Esophagus muscularis mucosa (tissue), 4 donors: ENCODE measurements at places on chromosomes 6 and 20. TPM values are rescaled to one million over a fixed set of nuclear protein-coding genes. Genes with fewer than 3 reads are reported as not detected.

The BEND3 gene
- 1.7 TPM for total RNA-seq

The SLC22A2 gene
- not detected for total RNA-seq

The GJA10 gene
- total RNA-seq, result not detected

The FAM209B gene
- total RNA-seq, result 0.52 TPM

The HSPA1L gene
- total RNA-seq, result 2.2 TPM

DNA sequence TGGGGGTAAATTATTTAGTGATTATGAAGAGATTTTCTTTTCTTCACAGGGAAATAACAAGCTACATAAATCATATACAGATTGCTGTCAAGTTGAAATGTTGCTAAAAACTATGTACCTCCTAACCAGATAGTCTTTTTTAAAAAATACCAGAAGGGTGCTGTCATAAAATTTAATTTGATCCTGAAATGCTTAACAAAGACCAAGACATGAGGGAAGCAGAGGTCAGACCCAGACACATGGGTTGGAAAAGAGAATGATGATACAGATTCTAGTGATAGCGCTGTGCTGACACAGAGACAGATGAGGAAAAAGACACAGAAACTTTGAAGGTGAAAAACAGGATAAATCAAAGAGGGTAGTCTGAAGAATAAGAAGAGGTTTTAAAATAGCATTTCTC is 573.1 kb downstream of the HACE1 start:
- no peak overlapping the region for H3K4me3 ChIP-seq
- no peaks in the 10 kb centered on the region for H3K4me1 ChIP-seq
- H3K36me3 ChIP-seq, result no peaks in the 10 kb centered on the region
- DNase-seq, result no peak

DNA sequence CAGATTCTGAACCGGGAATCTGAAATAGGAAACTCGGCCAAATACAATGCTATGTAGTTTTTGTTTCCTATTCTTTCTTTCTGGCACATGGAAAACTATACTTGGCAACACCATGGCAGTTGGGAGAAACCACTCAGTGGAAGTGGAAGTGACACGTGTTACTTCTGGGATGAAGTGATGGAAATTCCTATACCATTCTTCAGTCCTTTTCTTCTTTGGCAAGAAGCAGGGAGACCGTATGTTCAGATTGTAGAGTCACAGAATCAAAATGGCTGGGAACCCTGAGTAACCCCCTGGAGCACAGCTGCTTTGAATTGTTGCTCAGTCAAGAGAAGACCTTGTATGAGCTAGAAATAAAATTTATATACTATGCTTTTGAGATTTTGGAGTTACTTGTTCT is 18.8 kb upstream of the TINAG start:
- H3K27ac ChIP-seq, result no peak overlapping the region
- no peak for DNase-seq
- H3K27me3 ChIP-seq, result no peaks in the 10 kb centered on the region
- H3K4me3 ChIP-seq, result no peak overlapping the region
- H3K4me1 ChIP-seq, result no peaks in the 10 kb centered on the region

- no peak for DNase-seq
- no peaks in the 10 kb centered on the region for H3K4me1 ChIP-seq
- H3K27me3 ChIP-seq, result no peaks in the 10 kb centered on the region
- H3K4me3 ChIP-seq, result no peak overlapping the region
- no peak overlapping the region for H3K27ac ChIP-seq
- H3K36me3 ChIP-seq, result no peaks in the 10 kb centered on the region
These were observed 143.4 kb upstream of the RPS6KA2 start for GRCh38 chr6:166770216-166771116.

GRCh38 chr6:13302291-13302690 is 26.0 kb downstream of the TBC1D7 start:
- H3K36me3 ChIP-seq, result peaks cover 39% of the 10 kb centered on the region
- peak overlapping the region; percentile 82 for H3K27ac ChIP-seq
- H3K4me1 ChIP-seq, result peaks cover 33% of the 10 kb centered on the region
- H3K4me3 ChIP-seq, result no peak overlapping the region
- DNase-seq, result peak; percentile 86

DNA sequence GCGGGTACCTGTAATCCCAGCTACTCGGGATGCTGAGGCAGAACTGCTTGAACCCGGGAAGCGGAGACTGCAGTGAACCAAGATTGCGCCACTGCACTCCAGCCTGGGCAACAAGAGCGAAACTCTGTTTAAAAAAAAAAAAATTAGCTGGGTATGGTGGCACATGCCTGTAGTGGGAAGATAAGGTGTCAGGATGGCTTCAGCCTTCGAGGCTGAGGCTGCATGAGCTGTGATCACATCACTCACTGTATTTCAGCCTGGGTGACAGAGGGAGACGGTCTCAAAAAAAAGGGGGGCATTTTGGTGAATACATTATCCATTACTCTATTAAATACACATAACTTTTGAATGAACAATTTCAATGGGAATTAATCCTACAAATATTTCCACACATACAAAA is 32.4 kb downstream of the SNX3 start:
- H3K4me1 ChIP-seq, result peaks cover 11% of the 10 kb centered on the region
- no peaks in the 10 kb centered on the region for H3K27me3 ChIP-seq
- H3K27ac ChIP-seq, result no peak overlapping the region
- no peak for DNase-seq
- H3K36me3 ChIP-seq, result peaks cover 11% of the 10 kb centered on the region

DNA sequence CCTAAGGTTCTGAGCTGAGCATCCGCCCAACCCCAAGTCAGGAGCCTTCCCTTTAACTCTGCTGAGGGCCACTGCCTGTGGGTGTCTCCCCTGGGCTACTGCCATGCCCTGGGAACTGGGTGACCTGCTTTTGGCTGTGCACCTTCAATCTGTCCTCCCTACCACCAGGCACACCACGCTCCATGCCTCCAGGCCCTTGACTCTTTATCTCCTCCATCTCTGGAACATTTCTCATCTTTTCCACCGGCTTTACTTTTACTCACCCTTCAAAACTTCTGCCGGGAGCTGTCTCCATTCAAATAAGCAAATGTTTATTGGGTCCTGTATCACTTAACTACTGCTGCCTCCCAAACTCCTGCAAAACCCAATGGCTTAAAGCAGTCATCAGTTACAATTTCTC is 83.3 kb upstream of the NHSL1 start:
- no peak overlapping the region for H3K4me3 ChIP-seq
- no peak overlapping the region for H3K27ac ChIP-seq
- no peaks in the 10 kb centered on the region for H3K36me3 ChIP-seq

GRCh38 chr20:23602241-23602640 is 3.5 kb downstream of the CST9 start:
- H3K36me3 ChIP-seq, result no peaks in the 10 kb centered on the region
- H3K4me1 ChIP-seq, result peaks cover 50% of the 10 kb centered on the region
- no peaks in the 10 kb centered on the region for H3K27me3 ChIP-seq
- H3K4me3 ChIP-seq, result no peak overlapping the region
- peak overlapping the region; percentile 69 for H3K27ac ChIP-seq

GRCh38 chr6:783966-784735 is 91.2 kb upstream of the EXOC2 start:
- H3K4me3 ChIP-seq, result no peak overlapping the region
- no peak for DNase-seq
- no peak overlapping the region for H3K27ac ChIP-seq
- H3K4me1 ChIP-seq, result no peaks in the 10 kb centered on the region
- H3K36me3 ChIP-seq, result no peaks in the 10 kb centered on the region
- no peaks in the 10 kb centered on the region for H3K27me3 ChIP-seq

- H3K4me1 ChIP-seq, result no peaks in the 10 kb centered on the region
- H3K27ac ChIP-seq, result no peak overlapping the region
- H3K4me3 ChIP-seq, result no peak overlapping the region
- no peaks in the 10 kb centered on the region for H3K27me3 ChIP-seq
- DNase-seq, result no peak
These were observed 52.8 kb downstream of the GTF2H5 start for GRCh38 chr6:158220786-158221442.

DNA sequence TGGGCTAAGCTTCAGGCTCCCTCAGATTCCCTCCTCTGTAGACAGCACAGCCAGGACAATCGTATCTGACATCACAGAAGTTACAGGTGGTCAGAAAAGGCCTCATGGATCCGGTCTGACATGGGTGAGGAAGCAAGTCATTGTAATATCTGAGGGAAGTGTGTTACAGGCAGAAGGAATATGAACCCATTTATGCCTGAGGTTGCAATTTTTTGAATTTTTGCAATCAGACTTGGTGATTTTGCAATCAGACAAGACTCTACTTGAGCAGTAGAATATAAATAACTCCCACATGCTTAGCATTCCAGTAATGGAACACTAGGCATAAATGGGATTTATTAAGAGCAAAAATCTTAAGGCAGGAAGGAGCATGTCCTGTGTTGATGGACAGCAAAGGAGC is 52.1 kb downstream of the CBLN4 start:
- H3K27ac ChIP-seq, result no peak overlapping the region
- no peak for DNase-seq
- H3K27me3 ChIP-seq, result no peaks in the 10 kb centered on the region
- H3K4me1 ChIP-seq, result peaks cover 6% of the 10 kb centered on the region

- DNase-seq, result no peak
- no peaks in the 10 kb centered on the region for H3K27me3 ChIP-seq
- no peak overlapping the region for H3K27ac ChIP-seq
- no peak overlapping the region for H3K4me3 ChIP-seq
These were observed 274.7 kb upstream of the CITED2 start for GRCh38 chr6:139649128-139649527.

GRCh38 chr20:40335901-40336351 is 353.1 kb downstream of the MAFB start:
- no peaks in the 10 kb centered on the region for H3K4me1 ChIP-seq
- H3K36me3 ChIP-seq, result no peaks in the 10 kb centered on the region
- no peak overlapping the region for H3K27ac ChIP-seq
- peak; percentile 34 for DNase-seq
- no peaks in the 10 kb centered on the region for H3K27me3 ChIP-seq
- H3K4me3 ChIP-seq, result no peak overlapping the region

DNA sequence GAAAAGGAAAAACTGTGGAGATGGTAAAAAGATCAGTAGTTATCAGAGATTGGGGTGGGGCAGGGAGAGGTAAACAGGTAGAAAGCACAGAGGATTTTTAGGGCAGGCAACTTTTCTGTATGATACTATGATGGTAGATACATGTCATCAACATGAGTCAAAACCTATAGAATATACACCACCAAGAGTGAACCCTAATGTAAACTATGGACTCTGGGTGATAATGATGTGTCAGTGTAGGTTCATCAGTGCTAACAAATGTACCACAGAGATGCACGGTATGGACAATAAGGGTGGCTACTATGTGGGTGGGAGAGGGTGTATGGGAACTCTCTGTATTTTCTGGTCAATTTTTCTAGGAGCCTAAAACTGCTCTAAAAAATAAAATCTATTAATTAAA is 18.5 kb downstream of the PACSIN1 start:
- H3K4me3 ChIP-seq, result no peak overlapping the region
- H3K36me3 ChIP-seq, result no peaks in the 10 kb centered on the region
- DNase-seq, result no peak
- peaks cover 5% of the 10 kb centered on the region for H3K27me3 ChIP-seq
- no peaks in the 10 kb centered on the region for H3K4me1 ChIP-seq
- no peak overlapping the region for H3K27ac ChIP-seq

DNA sequence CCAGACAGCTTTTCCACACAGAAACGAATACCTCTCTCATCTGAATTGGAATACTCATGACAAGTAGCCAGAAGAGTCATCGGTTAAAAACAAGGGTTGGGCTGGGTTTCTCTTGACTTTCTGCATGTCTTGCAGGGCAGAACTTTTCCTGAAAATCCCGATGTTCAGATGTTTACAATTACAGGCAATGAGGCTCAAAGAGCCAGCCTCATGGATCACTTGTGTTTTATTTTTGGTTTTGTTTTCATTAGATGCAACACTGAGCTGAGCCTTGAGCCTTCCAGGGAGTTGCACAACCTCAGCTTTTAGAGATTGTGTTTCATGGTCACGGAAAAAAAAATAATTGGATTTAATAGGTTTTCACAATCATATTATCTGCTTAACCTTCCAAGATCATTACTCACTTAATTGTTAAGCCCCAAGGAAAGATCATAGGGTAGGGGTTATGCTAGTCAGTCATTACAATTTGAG is 288.1 kb upstream of the PRDM1 start:
- no peaks in the 10 kb centered on the region for H3K36me3 ChIP-seq
- H3K27me3 ChIP-seq, result no peaks in the 10 kb centered on the region
- H3K27ac ChIP-seq, result no peak overlapping the region
- H3K4me1 ChIP-seq, result peaks cover 31% of the 10 kb centered on the region
- no peak for DNase-seq

- H3K4me1 ChIP-seq, result peaks cover 15% of the 10 kb centered on the region
- no peak overlapping the region for H3K4me3 ChIP-seq
- DNase-seq, result no peak
- peak overlapping the region; percentile 79 for H3K27ac ChIP-seq
- H3K36me3 ChIP-seq, result peaks cover 41% of the 10 kb centered on the region
- H3K27me3 ChIP-seq, result no peaks in the 10 kb centered on the region
These were observed 180.9 kb downstream of the SASH1 start for GRCh38 chr6:148523551-148523950.

DNA sequence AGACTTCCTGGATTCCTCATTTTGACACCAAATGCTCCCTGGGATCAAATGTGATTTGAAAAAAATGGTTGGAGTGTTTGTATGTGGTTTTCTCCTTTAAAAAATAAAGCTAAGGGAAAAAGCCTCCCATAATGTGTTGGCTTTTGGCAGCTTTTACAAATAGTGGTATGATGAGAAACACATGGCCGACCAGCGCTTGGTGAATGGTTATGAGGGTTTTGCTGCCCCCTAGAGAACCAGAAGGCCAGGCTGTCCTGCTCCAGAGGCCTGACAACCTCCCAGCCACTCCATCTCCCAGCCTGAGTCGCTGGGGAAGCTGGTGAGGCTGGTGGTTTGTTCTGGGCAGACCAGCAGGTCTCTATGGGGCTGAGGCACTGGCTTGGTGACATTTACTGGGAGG is 69.3 kb downstream of the CLIC5 start:
- H3K4me3 ChIP-seq, result no peak overlapping the region
- no peaks in the 10 kb centered on the region for H3K36me3 ChIP-seq
- no peaks in the 10 kb centered on the region for H3K27me3 ChIP-seq
- peaks cover 37% of the 10 kb centered on the region for H3K4me1 ChIP-seq
- no peak overlapping the region for H3K27ac ChIP-seq
- DNase-seq, result no peak

- no peak overlapping the region for H3K4me3 ChIP-seq
- no peaks in the 10 kb centered on the region for H3K4me1 ChIP-seq
- peaks cover 12% of the 10 kb centered on the region for H3K36me3 ChIP-seq
- DNase-seq, result peak; percentile 34
These were observed 28.6 kb downstream of the PSMF1 start for GRCh38 chr20:1146957-1147356.

DNA sequence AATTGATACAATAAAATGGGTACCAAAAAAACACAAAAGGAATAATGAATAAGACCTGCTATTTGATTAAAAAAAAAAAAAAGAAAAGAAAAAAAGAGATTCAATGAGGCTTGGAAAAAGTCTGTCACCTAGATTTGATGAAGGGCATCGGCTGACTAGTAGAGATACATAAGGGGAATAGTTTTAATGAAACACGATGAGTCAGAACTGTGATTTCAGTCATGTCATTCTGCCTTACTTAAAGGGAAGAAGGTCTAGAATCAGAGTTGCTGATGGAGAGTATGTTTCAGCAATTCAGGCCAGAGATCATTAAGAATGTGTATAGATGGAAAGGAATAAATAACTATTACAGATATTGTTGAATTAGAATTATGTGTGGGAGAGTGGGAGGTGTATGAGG is 565.9 kb upstream of the RNF217 start:
- H3K4me1 ChIP-seq, result no peaks in the 10 kb centered on the region
- H3K27ac ChIP-seq, result no peak overlapping the region
- no peak overlapping the region for H3K4me3 ChIP-seq
- no peaks in the 10 kb centered on the region for H3K36me3 ChIP-seq
- DNase-seq, result no peak
- H3K27me3 ChIP-seq, result no peaks in the 10 kb centered on the region

- no peak overlapping the region for H3K27ac ChIP-seq
- no peaks in the 10 kb centered on the region for H3K27me3 ChIP-seq
- H3K4me1 ChIP-seq, result no peaks in the 10 kb centered on the region
- H3K36me3 ChIP-seq, result no peaks in the 10 kb centered on the region
- no peak overlapping the region for H3K4me3 ChIP-seq
These were observed 120.4 kb downstream of the VEGFA start for GRCh38 chr6:43890197-43891062.
